ENCODE measurements at places on chromosomes 5 and 9.
A peak's percentile ranks its signal among the peaks of the same experiment; 100 is the strongest.

DNA sequence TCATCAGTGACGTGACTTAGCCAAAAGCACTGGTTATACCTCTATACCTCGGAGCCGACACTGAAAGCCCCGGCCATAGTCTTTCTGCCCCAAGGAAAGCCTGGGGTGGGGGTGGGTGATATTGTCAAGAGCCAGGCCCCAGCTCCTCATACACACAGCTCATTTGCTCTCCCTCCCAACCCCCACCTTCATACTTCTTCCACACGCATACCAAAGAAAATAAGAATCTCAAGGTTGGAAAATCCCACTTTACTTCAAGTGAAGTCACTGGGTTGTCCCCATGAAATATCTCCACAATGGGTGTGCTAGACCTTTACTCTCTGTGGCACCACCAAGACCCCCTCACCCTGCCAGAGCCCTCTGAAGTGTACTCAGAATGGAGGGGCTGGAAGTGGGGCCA is 27.1 kb upstream of the MGAT1 start:
- DNase-seq = no peak

DNA sequence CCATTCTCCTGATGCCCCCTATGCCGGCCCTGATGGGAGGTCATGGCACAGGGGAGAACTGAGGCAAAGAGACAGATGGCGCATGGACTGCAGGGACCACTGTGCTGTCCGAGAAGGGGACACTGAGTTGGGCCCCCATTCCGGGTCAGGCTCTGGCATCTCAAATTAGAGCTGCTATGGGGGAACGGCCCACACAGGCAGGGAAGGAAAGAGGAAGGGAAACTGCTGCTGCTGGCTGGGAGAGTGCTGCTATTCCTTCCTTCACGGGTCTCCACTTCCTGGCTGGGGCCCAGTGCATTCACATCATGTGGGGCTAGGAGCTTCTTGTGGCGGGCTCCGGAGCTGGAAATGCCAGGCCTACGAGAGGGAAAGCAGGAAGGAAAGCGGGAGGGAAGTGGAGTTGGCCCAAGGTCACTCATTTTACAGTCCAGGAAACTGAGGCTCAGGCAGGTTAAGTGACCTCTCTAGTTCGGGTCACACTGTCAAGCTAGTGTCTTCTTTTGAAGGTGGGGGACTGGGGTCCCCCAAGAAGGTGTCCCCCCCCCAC is 1.3 kb upstream of the CARD19 start:
- DNase-seq = no peak

DNA sequence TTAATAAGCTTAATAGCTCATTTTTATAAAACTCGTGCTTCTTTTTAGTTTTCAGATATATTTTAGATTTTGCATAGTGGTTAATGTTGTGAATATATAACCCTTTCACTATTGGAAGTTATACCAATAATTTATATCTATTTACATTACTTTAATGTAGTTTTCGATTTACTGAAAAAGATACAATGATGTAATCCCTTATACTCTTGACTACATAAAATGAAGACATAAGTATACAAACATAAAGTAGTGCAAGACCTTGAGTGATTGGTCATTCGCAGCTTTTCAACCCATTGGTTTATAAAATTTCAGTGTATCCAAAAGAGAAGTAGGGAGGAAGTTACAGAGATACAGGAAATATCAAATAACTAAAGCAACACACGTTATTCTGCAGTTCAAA is 84.3 kb upstream of the GRHPR start:
- no peak for DNase-seq

GRCh38 chr5:5770825-5771224 is 348.3 kb downstream of the ICE1 start:
- no peak for DNase-seq

GRCh38 chr9:36191686-36192085 is 965 bp downstream of the CLTA start:
- DNase-seq = no peak

- no peak for DNase-seq
Measured at GRCh38 chr9:109256336-109256735, 64.5 kb downstream of the EPB41L4B start.

- DNase-seq = peak; percentile 70
Measured at GRCh38 chr9:104927912-104928740, at the start of gene ABCA1. ABCA1 (minus strand) TSS chr9:104928155; CDS start chr9:104903679, 24,476 bp downstream.

- DNase-seq = no peak
Measured at GRCh38 chr5:174736777-174737176, 12.4 kb downstream of the MSX2 start.

GRCh38 chr5:34844106-34844505 is 5.1 kb downstream of the TTC23L start:
- DNase-seq = no peak

GRCh38 chr5:159419576-159419975 is 89.3 kb upstream of the IL12B start:
- DNase-seq = no peak

DNA sequence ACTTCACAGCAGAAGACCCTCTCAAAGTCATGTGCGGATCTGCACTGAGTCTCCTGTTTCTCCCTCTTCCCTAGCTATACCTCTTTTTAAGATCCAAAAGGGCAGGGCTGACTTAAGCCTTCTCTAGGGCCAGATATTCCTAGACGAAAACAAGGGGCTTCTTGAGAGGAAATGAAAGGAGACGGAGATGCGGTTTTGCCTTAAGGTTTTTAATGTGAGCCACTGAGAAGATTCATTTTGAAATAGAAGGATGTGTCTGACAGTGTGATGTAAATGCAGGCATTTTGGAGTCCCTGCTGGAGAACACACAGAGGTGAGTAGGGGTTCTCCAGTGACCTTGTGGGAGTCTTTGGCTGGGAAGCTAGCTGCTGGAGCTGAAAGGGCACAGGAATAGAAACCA is 15.6 kb upstream of the IL12B start:
- no peak for DNase-seq

DNA sequence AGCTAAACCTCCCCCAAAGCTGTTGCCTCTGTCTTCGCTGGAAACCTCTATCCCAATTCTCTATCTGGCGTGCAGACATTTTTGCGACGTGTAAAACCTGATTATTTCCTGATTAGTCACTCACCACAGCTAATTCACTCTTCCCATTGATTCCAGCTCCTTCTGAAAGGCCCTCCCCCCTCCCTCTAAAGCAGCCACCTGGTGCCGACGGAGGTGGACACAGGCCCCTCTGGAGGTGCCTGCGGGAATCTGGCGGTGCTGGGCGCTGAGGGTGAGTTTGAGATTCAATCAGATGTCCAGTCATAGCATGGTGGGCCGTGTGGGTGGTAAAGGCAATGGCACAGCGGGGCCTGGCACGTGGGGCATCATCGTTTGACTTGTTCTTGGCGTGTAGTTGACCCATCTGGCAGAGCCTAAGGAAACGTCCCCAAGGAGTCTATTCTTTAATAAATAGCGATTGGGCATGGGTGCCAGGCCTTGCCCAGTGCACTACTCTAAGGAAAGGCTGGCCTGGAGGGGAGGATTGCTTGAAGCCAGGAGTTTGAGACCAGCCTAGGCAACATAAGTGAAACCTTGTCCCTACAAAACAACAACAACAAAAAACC is 271.1 kb upstream of the MVB12B start:
- no peak for DNase-seq

GRCh38 chr5:138969323-138970002 is 94.3 kb upstream of the LRRTM2 start:
- DNase-seq = no peak

DNA sequence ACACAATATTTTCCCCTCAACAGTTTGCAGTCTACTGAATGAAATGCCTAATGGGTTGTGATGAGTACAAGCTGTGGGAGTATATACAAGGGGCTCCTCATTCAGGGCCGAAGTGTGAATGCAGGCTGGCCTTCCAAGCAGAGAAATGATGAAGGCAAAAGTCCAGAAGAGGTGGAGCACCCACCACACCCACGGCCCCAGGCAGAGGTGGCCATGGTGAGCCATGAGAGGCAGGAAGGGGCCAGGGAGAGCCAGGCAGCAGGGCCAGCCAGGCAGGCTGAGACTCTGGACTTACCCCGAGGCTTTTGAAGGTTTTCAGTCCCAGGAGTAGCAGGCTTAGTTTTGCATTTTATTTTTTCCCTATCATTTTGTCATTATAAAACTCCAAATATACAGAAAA is 218.1 kb downstream of the AUH start:
- DNase-seq = no peak

DNA sequence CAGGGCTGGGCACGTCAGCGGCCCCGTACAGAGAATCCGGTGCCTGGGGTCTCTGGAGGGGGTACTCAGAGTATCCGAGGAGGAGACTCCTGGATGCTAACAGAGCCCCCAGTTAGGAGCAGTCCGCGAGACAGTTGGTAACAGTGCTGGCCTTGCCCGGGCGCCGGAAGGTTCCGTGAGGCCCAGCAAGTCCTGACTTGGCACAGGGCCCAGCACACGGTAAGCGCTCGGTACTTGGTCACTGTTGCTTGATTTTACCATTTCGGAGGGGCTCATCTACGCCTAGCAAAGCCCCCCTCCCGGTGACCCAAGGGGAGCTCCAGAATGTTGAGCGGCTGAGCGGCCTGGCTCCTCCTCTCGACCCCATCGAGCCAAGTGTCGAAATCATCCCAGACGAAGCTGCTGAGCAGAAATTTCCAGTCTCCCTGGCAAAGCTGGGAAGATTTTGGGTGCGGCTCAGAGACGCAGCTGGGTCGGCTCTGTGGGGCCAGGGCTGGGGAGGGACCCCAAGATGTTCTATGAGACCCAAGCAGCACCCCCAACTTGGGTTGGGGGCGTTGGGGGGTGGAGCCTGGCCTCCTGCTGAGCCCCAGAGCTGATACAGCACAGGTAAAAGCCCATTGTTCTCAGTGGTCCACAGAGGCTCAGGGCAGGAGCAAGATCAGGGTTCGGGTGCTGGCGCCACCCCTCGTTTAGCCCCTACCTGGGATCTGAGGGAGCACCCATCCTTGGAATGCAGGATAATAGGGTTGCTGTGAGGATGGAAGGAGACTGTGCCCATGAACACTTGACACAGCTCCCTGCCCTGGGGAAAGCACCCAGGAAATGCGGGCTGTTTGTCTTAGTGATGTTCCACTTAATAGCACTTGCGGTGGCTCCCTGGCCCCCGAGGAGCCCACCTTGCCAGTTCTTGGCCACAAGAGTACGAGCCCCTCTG is 137.2 kb downstream of the C9orf50 start:
- peak; percentile 47 for DNase-seq

DNA sequence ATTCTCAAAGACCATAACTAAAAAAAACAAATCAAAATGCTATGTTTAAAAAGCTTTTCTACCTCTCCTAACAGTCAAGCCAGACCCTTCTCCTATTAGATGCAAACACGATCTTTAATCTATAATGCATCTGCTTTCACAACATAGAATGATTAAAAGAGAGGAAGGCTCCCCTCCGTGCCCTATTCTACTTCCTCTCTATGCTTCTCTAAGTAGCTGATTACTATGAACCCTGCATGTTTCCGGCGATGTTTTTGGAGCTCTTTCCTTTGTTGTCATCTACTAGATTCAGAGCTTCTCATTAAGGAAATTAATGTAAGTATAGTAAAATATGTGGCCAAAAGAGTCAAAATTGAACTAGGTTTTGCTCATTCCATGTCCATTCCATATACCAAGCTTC is 29.2 kb upstream of the CEP120 start:
- DNase-seq = no peak

GRCh38 chr9:132937463-132937901 is 6.9 kb downstream of the TSC1 start:
- no peak for DNase-seq

GRCh38 chr9:89426384-89426961 is 71.4 kb downstream of the SEMA4D start:
- peak; percentile 50 for DNase-seq

GRCh38 chr5:123517476-123517875 is 5.5 kb downstream of the CSNK1G3 start:
- DNase-seq = no peak

DNA sequence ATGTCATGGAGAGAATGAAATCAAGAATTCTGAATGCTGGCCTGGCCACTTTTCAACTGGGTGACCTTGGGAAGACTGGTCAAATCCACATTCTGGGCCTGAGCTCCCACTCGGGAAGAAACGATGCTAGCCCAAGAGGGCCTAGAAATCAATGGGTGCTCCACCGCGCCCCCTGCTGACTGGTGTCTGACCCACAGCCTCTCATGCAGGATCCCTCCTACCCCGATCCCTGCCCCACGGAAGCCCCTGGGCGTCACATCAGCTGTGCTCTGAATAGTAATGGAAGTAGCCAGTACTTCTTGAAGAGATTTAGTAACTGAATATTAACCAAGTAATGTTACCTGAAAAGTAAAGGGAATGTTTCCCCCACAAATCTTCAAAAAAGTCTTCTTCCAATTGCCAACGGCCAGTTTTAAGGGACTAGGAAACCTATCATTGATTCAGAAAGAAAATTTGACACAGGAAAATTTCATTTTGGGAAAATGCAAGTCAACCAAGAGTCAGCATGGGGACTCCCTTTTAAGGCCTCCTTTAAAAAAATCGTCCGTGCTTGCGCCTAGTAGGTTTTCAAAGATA is 43.9 kb downstream of the CRB2 start:
- no peak for DNase-seq

GRCh38 chr5:83177803-83178202 is 100.5 kb downstream of the XRCC4 start:
- DNase-seq = no peak

GRCh38 chr9:121154782-121155181 is 46.9 kb downstream of the RAB14 start:
- DNase-seq = no peak

DNA sequence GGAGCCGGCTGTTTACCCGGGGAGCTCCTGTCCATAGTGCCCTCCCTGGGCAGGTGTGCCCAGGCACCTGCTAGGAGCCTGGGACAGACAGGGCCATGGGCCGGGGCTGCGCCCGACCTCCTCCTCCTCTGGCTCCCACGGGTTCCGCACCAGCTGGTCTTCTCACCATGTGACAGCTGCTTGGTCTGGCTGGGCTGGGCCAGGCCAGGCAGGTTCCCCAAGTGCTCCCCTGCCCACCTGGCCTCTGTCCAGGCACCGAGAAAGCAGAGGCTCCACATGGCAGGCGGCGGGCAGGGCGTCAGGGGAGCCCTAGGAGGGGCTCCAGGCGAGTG is 60.0 kb downstream of the OLFM1 start:
- DNase-seq = no peak

DNA sequence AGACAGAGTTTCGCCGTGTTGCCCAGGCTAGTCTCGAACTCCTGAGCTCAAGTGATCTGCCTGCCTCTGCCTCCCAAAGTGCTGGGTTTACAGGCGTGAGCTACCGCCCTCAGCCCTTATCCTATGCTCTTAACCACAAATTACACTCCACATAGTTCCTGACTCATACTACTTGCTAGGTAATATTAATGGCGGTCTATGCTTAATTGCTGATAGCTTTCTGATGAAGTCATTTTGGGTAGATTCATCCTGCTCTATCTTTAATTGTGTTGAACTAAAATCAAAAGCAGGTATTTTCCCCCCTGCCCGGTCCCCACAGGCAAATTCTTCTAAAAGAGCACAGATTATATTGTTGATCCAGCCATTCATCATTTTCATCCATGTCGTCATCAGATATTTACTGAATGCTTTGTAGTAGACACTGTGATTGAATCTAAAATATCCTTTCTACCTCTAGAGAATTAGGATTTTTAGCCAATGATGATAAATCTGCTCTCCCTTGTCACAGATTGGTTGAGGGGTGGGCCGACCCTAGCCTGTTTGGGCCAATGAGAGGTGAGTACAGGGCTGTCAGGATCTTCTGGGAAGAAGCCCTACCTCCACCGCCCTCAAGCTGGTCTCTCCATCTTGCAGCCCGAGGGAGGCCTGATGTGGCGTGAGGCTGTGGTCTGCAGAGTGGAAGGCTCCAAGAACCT is 144.8 kb downstream of the NR3C1 start:
- no peak for DNase-seq

- DNase-seq = no peak
Measured at GRCh38 chr5:141041427-141041785, 9.8 kb upstream of the PCDHB1 start.
